CD4-positive, alpha-beta T cell (primary cell): ENCODE measurements at places on chromosomes 3 and 15. TPM values are rescaled to one million over a fixed set of nuclear protein-coding genes. Genes with fewer than 3 reads are reported as not detected.

ACTC1 gene
- total RNA-seq: not detected

SKOR1 gene
- total RNA-seq: 2.2 TPM

LSMEM2 gene
- not detected for total RNA-seq

ROBO2 gene
- total RNA-seq: not detected

CX3CR1 gene
- total RNA-seq: 0.27 TPM
